Epithelial cell of proximal tubule (primary cell): ENCODE measurements at places on chromosomes 4 and X. TPM values are rescaled to one million over a fixed set of nuclear protein-coding genes. Genes with fewer than 3 reads are reported as not detected.

- no peak for DNase-seq
Observed at GRCh38 chr4:163701916-163702315, 207.4 kb downstream of the TMA16 start.

DNA sequence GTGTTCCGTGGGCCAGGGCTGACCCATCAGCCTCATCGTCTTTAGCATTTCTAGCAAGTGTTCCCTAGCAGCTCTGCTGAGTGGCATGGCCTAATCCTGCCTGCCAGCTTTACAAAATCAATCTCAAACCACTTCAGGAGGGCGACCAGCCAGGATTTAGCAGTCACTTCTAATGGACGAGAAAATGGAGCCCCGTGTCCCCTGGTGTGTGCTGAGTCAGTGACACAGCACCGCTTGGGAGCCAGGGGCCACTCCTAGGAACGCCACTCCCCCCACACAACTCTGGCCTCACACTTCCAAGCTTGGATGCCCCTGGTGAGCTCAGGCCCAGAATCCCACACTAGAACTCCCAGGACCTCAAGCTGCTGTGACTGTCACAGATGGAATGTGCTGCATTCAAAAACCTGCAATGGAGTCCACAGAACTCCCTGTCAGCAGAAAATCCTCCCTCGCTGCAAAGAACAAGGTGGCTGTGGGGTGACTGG lies 311.2 kb upstream of the GATB start:
- no peak for DNase-seq

GRCh38 chrX:136780241-136780640 lies 491 bp downstream of the ARHGEF6 start:
- no peak for DNase-seq

- DNase-seq, result no peak
Observed at GRCh38 chr4:24226667-24227066, 336.8 kb upstream of the PPARGC1A start.

GRCh38 chrX:47235691-47236103 lies 2.9 kb downstream of the USP11 start:
- DNase-seq, result no peak

DNA sequence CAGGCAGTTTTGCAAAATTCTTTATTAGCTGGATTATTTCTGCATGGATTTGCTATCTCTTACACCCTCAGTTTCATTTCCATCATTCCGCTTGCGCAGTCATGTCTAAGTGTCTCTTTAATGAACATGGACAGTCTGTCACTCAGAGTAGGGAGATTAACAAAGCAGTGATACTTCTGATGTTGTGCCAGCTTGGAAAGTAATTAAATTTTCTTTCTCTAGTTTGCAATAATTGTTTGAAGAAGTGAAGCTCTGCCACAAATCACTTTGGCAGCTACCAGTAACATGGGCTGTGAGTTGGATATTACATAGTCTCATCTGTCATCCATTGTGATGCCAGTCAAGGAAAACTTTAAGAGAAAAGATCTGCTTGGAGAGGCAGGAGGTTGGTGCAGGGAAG lies 324.8 kb upstream of the NWD2 start:
- no peak for DNase-seq

- no peak for DNase-seq
Observed at GRCh38 chrX:47204970-47205369, 11.3 kb downstream of the UBA1 start.

DNA sequence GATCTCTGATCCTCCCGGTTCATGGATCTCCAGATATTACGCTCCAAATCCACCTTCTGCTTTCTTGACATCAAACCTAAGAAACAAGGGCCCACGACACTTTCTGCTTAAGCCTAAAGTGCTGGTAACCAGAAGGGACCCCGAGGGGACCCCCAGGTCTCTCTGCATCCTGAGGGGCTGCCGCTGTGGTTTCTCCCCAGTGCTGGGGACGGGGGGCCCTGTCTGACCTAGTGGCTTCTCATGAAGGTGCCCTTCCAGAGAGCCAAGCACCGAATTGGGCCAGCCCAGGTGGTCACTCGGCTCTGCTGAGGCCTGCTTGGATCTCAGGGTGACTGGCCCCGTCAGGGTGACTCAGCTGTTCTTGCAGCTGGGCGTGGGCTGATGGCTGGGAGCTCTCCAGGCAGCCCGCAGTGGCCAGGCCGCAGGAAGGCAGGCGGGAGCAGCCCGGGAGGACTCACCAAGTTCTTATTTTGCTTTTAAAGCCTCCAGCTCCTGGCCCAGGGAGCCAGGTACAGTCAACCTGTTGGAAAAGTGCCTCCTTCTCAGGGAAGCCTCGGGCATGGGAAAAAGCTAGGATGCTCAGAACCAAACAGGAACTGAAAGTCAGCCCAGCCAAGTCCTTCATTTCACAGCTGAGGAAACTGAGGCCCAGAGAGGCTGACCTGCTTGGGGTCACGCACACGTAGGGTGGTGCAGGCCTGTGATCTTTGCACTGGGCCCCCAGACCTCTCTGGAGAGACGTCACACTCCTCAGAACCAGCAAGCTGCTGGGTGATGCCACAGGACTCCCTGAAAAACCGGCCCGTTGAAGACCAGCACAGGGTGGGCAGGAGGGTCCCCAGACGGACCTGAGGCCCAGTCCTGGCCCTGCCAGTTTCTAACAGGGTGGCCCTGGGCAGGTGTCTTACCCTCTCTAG lies 16.7 kb downstream of the BLOC1S4 start:
- DNase-seq, result no peak

- DNase-seq, result no peak
Observed at GRCh38 chr4:8400632-8401325, 39.7 kb downstream of the ACOX3 start.

DNA sequence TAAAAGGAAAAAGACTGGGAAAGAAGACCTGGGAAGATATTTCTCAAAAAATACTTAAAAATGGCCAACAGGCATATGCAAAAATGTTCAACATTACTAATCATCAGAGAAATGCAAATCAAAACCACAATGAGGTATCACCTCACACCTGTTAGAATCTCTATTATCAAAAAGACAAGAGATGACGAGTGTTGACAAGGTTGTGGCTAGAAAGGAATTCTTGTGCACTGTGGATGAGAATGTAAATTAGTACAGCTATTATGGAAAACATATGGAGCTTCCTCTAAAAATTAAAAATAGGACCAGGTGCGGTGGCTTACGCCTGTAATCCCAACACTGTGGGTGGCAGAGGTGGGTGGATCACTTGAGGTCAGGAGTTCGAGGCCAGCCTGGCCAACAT lies 50.0 kb downstream of the C4orf46 start:
- DNase-seq, result no peak

DNA sequence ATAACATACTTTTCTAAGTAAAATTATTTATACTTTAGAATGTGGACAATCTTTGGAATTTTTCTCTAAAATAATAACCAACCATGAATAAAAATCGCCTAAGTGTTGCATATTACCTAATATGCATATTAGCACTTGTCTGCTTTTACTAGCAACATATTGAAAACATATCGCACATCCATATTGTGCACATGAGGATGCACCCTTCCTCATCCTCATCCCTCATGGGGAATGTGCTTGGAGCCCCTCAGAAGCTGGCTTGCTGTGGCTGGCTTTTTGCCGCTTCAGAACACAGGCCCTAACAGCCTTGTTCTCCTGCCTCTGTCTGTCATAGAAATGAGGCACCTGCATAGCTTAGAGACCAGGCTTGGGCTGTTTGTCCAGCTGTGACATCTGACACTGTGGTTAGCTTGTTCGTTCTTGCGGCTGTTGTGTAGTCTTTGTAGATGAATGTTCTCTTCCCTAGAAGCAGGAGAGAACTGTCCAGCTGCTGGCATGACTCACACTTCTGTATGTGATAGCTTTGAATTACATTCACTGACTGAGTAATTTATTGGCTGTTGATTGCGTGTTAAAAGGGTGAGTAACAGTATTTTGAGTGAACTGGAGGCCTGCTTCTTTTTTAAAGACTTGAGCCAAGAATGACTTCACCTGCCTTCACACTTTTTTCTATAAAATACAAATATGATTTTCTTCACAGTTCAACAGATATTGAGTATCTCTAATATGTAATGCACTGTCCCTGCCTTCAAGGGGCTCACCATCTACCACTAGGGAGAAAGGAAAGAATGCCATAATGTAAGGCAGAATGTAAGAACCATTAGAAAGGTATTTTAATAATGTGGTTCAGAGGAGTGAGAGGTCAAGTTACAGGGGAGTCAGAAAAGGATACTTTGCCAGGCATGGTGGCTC lies 81.9 kb downstream of the HMGB2 start:
- peak; percentile 98 for DNase-seq

DNA sequence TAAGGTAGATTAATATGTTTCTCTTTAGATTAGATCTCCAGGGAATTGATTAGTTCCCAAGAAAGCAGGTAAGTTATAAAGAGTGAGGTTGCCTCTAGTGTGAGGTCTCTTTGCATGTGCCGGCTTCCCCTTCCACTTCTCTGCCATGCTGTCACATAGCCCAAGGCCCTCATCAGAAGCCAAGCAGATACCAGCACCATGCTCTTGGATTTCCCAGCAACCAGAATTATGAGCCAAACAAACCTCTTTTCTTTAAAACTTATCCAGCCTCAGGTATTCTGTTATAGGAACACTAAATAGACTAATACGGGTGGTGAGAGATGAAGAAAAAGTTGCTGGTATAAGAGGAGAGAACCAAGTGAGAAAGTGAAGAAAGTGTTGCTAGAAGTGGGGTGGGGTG lies 15.1 kb downstream of the ANKRD50 start:
- no peak for DNase-seq

DNA sequence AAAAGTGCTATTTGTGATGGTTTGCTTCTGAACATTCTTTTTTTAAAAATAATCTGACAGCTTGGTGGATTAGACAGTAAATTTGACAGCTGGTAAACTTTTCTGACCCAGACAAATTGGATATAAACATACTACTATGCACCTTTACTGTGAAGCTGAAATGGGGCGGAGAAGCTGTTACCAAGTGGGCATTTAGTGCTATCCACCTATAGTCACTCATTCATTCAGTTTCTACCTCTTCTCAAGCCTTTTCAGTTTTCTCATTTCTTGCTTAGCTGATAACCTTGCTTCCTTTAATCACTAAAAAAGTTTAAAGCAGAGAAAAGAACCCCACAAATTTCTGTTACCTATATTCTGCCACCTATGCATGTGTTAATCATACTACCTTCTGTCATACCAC lies 5.2 kb downstream of the RPS3A start:
- no peak for DNase-seq

DNA sequence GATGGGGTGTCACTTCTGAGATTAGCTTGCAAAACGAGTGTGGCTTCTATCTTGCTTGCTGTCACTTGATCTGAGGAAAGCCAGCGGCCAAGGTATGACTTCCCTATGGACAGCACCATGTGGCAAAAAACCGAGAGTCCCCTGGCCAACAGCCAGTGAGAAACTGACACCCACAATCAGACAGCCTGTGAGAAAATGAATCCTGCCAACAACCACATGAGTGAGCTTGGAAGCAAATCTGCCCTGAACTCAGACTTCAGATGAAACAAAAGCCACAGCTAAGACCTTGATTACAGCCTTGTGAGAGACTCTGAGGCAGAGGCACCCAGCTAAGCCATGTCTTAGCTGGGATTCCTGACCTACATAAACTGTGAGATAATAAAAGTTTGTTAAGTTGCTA lies 45.5 kb downstream of the PPP1R2C start:
- DNase-seq, result no peak

- no peak for DNase-seq
Observed at GRCh38 chr4:105662935-105663675, 45.4 kb downstream of the INTS12 start.

DNA sequence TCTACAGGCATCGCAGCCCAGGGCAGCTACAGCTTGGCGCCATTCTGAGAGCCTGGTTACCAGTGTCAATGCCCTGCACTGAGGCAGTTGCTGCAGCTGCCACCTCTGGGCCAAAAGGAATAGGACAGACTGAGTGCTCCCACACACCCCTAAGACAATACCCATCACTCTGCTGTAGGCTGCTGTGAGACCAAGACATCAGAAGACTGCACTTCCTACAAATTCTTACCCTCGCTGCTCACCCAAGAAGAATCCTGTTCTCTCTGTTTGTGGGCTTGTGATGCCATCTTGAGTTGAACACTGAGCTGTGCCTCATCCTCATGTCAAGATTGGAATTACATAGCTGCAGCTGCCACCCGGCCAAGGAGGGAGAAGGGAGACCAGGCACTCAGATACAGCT lies 1847.0 kb upstream of the PCDH10 start:
- no peak for DNase-seq

DNA sequence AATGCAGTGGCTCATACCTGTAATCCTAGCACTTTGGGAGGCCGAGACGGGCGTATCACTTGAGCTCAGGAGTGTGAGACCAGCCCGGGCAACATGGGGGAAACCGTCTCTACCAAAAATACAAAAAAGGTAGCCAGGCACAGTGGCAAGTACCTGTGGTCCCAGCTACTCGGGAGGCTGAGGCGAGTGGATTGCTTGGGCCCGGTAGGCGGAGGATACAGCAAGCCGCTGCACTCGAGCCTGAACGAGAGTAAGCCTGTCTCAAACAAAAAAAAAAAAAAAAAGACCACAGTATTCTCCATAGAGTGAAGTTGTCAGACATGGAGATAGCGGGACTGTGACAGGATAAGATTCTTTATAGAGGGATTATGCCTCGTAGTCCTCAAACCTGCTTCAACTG lies 76.1 kb upstream of the SH3RF1 start:
- no peak for DNase-seq

- DNase-seq, result no peak
Observed at GRCh38 chr4:83010522-83011318, at the start of gene LIN54. TSS of gene LIN54 (minus strand) at chr4:83010823. CDS start at chr4:82984844, 25,979 bp downstream.

DNA sequence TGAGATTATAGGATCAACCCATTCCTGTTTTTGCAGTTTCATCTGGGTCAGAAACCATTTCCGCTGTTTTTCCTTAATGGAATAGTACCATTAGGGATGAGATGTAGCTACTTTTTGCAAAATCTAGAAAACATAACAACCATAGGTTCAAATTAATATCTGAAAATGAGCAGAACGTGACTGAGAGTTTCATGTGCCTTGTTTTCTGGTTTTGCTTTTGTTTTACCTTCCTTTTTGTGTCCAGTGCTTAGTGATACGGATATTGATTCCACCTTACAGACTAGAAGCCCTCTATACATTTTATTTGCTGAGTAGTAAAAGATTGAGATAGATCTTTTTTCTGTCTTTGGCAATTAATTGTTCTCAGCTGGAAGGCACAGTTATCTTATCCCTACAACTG lies 46.5 kb downstream of the SNX25 start:
- no peak for DNase-seq

GRCh38 chr4:548976-549375 lies 27.1 kb downstream of the TMEM271 start:
- DNase-seq, result no peak

GRCh38 chrX:78029663-78030062 lies 60.2 kb upstream of the PGAM4 start:
- no peak for DNase-seq

Gene C4orf50
- total RNA-seq, result not detected in 2 replicates

Gene IL1RAPL1
- total RNA-seq, result not detected in 2 replicates

Gene SPARCL1
- not detected in 2 replicates for total RNA-seq

Gene NONO
- 424 and 435 TPM in 2 replicates for total RNA-seq

Gene MAGED4
- 13.2 and 76.4 TPM in 2 replicates for total RNA-seq

Gene S100P
- 0.14 and 92.5 TPM in 2 replicates for total RNA-seq

Gene MAP3K15
- 1.7 and 6.1 TPM in 2 replicates for total RNA-seq

Gene GAGE2A
- not detected in 2 replicates for total RNA-seq

Gene ZCCHC4
- total RNA-seq, result 8.0 and 17.2 TPM in 2 replicates

Gene CLDN22
- total RNA-seq, result not detected in 2 replicates

Gene TMEM271
- not detected in 2 replicates for total RNA-seq
